ENCODE measurements at places on chromosomes 11 and 22.
A peak's percentile ranks its signal among the peaks of the same experiment; 100 is the strongest.

DNA sequence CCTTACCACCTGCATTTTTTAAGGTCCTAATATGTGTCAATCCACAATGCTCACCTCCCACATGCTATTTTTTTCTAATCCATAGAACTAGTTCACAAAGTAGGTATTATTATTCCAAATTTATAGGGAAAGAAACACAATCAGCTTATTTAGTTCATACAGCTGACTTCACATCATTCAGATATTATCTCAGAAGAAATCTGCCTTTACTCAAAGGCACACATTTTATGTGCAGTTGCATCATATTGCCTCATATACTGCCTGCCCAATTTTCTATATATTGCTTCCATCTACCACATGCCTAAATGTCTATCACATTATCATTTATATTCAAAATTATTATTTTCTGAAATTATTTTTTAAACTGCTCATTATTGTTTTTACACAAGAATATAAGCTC lies 88.7 kb upstream of the LUZP2 start:
- DNase-seq = peak; percentile 61

DNA sequence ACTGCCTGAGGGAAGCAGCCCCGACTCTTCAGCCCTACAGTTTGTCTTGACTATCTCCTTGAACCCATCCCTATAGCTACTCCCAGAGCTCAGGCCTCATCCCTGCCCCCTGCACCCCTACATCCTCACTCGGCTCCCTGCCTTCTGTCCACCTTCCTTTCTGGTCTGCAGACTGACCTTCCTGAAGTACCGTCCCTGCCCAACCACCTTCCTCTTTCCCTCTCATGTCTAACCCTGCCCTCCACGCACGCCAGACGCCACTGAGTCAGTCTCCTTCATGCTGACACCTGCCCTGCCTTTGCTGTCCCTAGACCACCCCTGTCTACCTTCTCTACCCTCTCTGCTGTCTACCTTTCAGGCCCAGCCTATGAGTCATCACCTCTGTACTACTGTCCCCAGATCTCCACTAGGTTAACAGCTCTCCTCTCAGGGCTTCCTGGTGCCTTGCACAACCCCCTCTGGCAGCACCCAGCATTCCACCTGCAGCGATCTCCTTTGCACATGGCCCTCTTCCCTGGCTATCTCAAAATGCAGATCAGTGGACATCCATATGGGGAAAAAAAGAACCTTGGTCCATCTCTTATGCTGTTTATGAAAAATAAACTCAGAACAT lies 8.9 kb downstream of the KCTD21 start:
- no peak for DNase-seq

- no peak for DNase-seq
Measured at GRCh38 chr11:60371386-60371785, 6.9 kb upstream of the MS4A7 start.

DNA sequence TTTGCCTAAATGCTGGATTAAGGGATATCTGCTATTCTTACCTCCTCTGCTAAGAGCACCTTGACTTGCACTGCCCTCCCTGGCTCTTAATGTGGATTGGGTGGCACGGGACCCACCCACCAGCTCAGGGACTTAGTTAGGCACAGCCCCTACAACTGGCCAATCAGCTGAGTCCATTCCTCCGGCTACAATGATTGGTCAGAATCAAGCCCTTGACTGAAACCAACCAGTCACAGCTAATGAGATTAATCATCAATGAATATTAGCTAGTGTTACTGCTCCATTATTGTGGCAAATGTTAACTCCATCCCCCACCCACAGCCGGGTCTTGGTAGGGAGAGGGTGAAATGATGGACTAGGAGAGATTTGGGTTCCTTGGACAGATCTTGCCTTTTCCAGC lies 328.0 kb downstream of the MN1 start:
- DNase-seq = no peak

DNA sequence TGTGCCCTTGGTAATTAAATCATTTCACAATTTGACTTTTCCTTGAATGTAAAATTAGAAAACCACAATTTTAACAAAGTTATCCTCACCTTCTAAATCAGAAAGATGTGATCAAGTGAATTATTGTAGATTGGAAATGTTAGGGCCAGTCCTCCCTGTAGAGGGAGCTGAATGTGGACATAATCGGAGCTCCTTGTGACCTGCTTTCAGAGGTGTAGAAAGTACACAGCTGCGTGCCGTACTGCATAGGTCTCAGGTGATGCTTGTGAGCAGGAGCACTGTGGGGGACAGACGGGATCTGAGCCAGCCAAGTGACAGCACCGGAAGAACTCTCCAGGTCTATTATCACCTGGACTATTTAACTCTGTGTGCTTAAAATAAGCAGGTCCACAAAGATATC lies 338.0 kb downstream of the AASDHPPT start:
- no peak for DNase-seq

GRCh38 chr11:77027275-77027674 lies 6.9 kb upstream of the B3GNT6 start:
- no peak for DNase-seq

DNA sequence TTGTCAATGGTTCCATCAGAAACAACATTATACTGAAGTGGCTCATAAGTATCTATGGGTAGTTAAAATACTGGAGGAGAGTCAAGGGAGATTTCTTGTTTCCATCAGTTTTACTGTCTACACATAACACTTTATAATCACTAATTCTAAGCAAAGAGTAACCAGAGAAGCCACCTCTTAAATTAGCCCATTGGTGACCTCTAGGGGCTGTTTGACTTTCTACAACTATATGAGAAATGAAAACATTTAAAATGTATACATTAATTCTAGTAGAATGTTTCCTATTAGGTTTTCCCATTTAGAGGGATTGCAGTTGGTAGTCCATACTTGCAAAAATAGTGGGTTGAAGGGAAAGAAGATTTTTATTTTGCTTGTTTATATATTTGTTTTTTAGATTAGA lies 504.3 kb downstream of the FAM181B start:
- DNase-seq = peak; percentile 83

DNA sequence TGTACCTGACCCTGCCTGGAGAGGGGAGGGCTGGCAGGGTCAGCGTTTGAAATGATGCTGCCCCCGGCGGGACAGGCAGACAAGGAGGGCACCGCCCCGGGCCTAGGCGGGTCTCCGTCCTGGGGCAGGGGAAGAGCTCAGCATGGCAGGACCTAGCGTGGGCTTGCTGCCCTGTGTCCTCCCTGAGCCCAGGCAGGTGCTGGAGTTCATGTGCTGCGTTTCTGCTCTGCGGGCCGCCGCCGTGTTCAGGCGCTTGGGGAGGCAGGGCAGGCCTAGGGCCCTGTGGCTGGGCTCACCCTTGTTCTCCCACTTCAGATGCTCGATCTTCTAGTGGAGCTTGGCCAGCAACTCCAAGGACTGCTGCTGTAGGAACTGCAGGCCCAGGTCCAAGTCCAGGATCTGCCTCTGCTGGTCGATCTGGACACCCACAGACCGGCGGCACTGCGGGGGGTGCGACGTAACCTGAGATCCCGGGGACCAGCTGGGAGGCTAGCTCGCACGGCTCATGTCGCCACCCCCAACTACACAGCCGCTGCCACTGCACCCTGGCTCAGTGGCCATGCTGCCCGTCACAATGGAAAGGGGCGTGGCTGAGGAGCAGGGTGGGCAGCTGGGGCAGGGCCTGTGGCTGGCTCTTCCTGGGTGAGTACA lies 84.4 kb downstream of the MED15 start:
- no peak for DNase-seq

GRCh38 chr11:57659669-57660068 lies 2.1 kb downstream of the CLP1 start:
- no peak for DNase-seq

DNA sequence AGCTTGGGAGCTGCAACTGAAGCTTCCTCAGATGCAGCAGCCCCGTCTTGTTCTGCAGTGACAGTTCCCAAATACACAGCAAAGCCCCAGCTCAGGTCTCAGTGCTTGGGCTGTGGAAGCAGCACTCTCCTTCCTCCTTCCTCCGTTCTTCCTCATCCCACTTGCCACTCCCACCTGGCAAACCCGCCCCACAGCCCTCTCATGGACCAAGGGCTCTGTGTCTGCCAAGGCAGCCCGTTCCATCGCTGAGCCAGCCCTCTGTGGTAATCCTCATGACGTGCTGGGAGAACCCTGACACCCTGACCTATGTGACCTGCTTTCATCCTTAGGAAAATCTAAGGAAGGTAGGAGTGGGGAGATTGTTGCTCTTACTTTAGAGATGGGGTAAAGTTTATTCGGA lies 157.0 kb downstream of the DSCAML1 start:
- no peak for DNase-seq

DNA sequence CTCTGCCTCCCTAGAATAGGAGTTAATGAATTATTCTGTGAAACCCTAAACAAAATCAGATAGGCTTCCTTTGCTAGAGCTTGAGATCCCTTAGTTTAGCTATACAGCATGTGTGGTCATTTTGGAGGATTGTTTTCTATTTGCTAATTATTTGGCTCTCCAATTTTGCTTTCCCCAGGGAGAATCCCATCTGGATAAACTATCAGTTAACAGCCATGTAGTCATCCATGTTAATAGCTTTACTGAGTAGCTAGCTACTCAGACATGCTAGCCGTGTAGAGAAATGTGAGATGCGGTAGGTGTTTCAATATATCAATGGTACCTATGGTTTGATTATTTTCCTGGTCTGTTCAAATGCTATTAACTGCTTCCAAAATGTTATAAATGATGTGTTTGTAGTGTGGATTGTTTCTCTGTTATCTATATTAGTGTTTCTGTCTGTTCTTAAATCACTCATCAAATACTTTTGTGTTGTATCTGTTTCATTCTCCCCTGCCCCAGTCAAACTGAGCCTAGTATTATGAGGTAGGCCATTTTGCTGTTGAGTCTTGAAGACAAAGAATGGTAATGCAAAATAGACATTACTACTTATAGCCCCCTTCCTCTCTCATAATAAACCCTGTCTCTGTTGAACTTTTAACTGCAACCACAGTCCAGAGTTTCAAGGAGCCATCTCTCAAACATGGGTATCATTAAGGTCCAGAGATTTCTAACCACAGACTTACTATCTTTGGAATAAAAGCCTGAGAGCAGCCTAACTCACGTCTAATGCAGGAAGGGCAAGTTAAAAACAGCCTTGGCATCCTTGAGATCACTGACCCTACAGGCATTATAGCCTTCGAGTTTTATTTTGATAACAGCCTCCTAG lies 56.1 kb upstream of the GRAMD1B start:
- no peak for DNase-seq

GRCh38 chr11:121406291-121406690 lies 45.8 kb upstream of the SORL1 start:
- DNase-seq = no peak

GRCh38 chr11:77589181-77589520 lies 602 bp upstream of the AQP11 start:
- no peak for DNase-seq

DNA sequence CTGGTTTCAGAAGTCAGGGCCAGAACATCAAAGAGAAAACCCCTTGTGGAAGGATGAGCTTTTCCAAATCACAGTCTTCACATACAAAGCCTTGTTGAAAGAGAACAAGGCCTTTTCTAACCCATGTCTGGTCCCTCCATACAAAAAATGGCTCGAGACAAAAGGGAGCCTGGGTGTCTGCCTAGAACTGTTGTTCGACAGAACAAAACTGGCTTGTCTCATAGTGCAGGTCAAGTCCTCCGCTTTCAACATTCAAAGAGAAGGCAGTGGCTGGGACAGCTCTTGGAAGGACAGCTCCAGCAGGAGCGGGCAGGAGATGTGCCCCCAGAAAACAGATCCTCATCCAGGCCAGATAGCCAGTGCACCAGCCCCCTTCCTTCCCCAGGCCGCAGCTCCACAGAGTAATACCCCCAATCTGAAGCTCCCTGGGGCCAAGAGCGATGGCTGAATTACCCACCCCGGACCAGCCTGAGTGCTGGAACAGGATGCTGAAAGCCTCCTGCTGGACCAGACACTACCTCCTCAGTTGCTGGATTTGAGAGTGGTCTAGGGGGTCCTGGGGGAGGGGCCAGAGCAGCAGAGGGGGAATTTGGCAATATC lies 27.6 kb downstream of the USH1C start:
- DNase-seq = no peak

- DNase-seq = peak; percentile 74
Measured at GRCh38 chr11:62592146-62592815, 958 bp upstream of the TUT1 start.

DNA sequence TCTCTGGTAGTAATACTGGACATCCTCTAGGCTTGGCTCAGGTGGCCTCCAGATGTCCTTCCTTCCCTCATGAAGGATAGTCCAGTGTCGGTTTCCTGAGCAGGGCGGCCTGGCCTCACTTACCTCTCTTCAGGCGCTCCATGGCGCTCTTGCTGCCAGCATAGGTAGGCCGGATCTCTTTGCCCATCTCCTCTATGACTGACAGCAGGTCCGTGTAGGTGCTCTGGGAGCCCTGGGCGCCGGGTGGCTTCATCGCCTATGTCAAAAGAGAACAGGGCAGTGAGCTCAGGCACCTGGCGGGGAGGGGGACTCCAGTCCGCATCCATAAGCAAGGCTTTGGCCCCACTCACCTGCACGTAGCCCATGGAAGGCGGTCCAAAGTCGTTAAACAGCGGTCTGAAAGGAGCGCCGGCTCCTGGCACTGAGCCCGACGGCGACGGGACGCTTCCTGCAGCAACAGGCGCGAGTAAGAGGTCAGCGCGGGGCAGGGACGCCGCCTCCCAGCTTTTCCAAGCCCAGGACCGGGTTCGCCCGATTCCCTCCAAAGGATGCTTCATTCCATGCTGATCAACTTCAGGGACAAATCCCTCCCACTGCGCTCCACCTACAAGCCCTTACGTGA lies 609 bp downstream of the CDK2AP2 start:
- no peak for DNase-seq

GRCh38 chr22:45972091-45972888 lies 4.7 kb downstream of the WNT7B start:
- no peak for DNase-seq

DNA sequence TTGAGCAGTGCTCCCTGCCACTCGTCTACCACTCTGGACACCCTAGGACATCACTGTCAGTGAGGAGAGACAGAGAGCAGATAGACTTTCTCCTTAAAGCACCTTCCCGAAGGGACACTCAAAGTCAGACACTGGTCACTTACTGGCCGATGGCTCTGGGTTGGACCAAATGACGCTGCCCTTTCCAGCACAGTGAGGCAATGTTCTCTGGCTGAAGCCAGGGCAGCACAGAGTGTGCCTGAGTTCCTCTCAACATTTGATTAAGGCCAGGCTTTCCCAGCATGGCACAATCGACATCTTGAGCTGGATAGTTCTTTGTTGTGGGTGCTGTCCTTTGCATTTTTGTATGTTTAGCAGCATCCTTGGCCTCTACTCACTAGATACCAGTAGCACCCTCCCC lies 206.2 kb downstream of the CSNK2A3 start:
- no peak for DNase-seq

DNA sequence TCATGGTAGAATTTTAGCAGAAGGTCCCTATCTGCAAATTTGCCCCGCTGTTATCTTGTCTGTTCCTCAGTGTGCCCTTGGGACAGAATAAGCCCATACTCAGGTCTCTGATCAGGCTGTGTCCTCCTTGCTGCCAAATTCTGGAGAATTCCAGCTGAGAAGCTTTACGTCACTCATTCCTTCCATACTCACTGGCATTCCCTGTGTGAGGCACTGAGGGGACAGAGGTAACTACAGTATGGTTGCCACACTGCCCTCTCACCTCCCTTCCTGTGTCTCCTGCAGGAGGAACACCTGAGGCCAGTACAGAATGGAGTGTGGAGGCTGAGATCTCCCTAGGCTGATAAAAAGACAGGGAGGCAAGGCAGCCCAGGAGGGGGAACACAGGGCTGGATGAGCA lies 31.5 kb downstream of the SHISA8 start:
- no peak for DNase-seq

GRCh38 chr11:47242596-47243192 lies 5.9 kb downstream of the ACP2 start:
- DNase-seq = no peak

Data from OCI-M1 (cell line).